Tibial nerve (tissue), 4 donors: ENCODE measurements at places on chromosomes 6 and 20.
A peak's percentile ranks its signal among the peaks of the same experiment; 100 is the strongest.

GRCh38 chr6:12811519-12811918 lies 95.0 kb downstream of the PHACTR1 start:
- H3K4me3 ChIP-seq = no peak overlapping the region
- no peaks in the 10 kb centered on the region for H3K36me3 ChIP-seq
- H3K27me3 ChIP-seq = no peaks in the 10 kb centered on the region

DNA sequence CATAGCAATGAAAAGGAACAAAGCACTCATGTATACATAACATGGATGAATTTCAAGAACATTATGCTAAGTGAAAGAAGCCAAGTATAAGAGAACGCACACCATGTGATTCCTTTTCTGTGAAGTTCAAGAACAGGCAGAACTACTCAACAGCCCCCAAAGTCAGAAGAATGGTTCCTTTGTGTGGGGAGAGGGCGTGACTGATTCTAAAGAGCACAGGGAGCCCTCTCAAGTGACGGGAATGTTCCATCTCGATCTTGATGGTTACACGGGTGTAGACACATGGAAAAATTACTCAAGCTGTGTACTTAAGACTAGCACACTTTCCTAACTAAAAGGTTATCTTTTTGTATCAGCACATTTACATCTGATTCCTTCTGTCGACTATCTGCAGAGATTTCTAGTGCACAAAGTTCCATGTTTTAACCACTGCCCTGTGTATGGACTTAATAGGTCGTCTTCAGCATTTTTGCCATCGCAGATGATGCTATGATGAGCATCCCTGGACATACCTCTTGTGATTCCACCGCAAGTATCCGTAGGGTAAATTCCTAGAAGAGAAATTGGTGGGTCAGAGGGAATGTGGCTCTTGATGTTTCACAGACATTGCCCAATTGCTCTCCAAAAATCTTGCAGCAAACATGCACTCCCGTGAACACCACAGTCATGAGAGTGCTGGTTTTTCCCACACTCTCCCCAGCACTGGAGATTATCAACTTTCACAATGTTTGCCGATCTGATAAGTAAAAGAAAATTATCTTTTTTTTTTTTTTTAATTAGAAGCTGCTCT lies 279.3 kb downstream of the BMP7 start:
- H3K36me3 ChIP-seq = no peaks in the 10 kb centered on the region
- H3K27me3 ChIP-seq = peaks cover 7% of the 10 kb centered on the region
- H3K4me3 ChIP-seq = no peak overlapping the region
- DNase-seq = no peak
- no peak overlapping the region for H3K27ac ChIP-seq

DNA sequence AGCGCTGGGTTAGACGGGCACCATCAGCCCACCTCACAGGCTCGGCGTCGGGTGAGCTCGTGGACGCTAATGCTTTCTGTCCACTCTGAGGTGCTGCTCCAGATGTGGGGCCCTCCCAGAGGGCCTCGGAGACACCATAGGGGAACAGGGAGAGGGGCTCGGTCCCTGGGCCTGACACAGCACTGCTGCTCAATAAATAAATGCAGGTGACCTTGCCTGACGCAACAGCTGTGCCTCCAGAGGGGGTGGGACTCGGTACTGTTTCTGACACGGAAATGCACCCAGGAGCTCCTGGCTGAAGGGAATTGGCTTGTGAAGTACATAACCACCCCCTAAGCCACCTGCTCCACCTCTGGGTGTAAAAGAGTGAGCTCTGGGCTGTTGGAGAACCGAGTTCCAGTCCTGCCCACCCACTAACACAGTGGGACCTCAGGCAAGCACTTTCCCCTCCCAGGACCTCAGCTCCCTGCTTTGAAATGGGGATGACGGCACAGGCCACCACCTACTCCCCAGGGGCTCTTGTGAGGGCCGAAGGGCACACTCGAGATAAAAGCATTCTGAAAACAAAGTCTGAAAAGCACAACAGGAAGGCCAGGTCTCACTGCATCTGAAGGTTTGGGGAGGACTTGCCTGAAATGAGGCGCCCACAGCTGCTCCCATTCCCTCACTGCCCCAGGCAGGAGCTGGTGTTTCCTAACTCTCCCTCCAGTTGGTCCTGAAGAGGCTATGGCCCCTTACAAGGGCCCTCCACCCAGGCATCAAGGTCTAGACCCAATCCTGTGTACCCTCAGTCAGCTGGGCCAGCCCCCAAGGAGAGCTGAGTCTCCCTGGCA lies 6.7 kb downstream of the KCNK15 start:
- H3K36me3 ChIP-seq = no peaks in the 10 kb centered on the region
- H3K27me3 ChIP-seq = no peaks in the 10 kb centered on the region
- no peak overlapping the region for H3K27ac ChIP-seq
- DNase-seq = no peak
- H3K4me3 ChIP-seq = no peak overlapping the region
- peaks cover under 1% of the 10 kb centered on the region for H3K4me1 ChIP-seq

DNA sequence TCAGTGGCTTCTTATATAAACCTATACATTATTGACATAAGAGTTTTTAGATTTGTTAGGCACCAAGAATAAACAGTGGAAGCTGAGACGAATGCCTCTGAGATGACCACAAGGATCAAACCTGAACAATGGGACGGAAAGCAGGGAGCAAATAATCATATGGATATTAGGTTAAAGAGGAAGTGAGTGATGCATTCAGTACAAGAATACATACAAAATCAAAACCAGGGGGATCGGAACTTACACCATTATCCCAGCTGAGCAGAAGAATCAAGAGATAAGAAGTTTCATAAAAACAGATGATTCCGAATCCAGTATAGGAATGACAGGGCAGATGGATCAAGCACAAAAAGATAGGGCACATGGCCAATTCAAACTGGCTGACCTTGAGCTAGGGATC lies 21.9 kb upstream of the CNKSR3 start:
- DNase-seq = no peak
- H3K27me3 ChIP-seq = no peaks in the 10 kb centered on the region
- H3K4me1 ChIP-seq = no peaks in the 10 kb centered on the region
- no peak overlapping the region for H3K27ac ChIP-seq
- H3K36me3 ChIP-seq = no peaks in the 10 kb centered on the region

- no peaks in the 10 kb centered on the region for H3K27me3 ChIP-seq
- no peaks in the 10 kb centered on the region for H3K36me3 ChIP-seq
- H3K4me3 ChIP-seq = no peak overlapping the region
- peaks cover 33% of the 10 kb centered on the region for H3K4me1 ChIP-seq
These were observed 8.3 kb downstream of the HSPA12B start for GRCh38 chr20:3740615-3741301.

DNA sequence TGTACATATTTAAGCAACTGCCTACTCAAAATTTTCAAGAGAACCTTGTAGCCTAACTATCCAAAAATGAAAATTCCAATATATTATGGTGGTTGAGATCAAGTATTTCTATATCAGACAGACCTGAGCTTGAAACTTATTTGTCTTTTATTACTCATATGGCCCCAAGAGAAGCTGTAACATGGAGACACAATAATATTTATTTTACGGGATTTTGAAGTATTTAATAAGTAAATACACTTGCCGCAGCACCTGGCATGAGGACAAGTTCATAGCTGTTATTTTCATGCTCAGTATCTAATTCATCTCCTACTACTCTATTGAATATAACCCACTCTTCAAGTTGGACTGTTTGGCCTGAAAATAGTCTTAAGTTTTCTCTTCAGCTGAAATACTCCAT lies 28.0 kb downstream of the PTPRK start:
- H3K27me3 ChIP-seq = no peaks in the 10 kb centered on the region
- no peak for DNase-seq
- H3K27ac ChIP-seq = no peak overlapping the region
- no peak overlapping the region for H3K4me3 ChIP-seq
- no peaks in the 10 kb centered on the region for H3K4me1 ChIP-seq

DNA sequence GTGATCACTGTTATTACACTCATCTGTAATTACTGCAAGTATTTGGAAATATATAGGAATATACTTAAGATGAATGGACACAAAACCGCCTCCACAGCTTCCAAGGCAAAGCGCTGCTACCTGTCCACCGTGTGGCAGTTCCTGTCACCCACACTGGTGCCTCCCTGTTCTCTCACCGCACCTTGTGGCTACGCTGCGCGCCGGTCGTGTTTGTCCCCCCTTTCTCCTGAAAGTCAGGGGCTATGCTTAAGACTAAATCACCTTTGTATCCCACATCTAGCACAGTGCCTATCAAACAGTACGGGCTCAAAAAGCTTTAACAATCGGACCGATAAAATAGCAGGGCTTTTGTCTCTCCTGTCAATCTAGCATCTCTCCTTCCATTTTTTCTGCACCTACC lies 23.0 kb downstream of the LY86 start:
- H3K4me1 ChIP-seq = no peaks in the 10 kb centered on the region
- no peaks in the 10 kb centered on the region for H3K36me3 ChIP-seq
- DNase-seq = no peak

- peaks cover 35% of the 10 kb centered on the region for H3K36me3 ChIP-seq
- DNase-seq = no peak
- H3K27ac ChIP-seq = peak overlapping the region; percentile 19
- H3K4me3 ChIP-seq = no peak overlapping the region
These were observed 32.7 kb downstream of the ACSS1 start for GRCh38 chr20:25025091-25025861.

DNA sequence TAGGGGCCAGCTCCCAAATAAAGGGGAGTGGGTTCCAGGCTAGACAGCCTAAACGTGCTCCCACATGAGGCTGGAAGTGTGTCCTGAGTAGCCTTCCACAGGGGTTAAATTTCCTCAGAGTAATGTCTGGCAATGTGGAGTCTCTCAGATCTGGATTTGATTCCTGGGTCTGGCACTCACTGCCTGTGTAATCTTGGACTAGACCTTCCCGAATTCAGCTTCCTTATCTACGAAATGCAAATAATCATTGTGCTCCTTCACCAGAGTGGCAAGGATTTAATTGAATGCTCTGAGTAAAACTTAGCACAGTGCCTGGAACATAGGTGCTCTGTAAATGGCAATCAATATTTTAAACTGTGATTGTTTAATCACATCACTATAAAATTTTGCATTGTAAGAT lies 114.4 kb downstream of the SLX4IP start:
- no peaks in the 10 kb centered on the region for H3K27me3 ChIP-seq
- H3K36me3 ChIP-seq = no peaks in the 10 kb centered on the region
- H3K27ac ChIP-seq = no peak overlapping the region

GRCh38 chr6:164214066-164214465 lies 799.5 kb downstream of the QKI start:
- no peaks in the 10 kb centered on the region for H3K27me3 ChIP-seq
- DNase-seq = no peak
- no peak overlapping the region for H3K4me3 ChIP-seq
- H3K36me3 ChIP-seq = no peaks in the 10 kb centered on the region
- H3K27ac ChIP-seq = no peak overlapping the region

GRCh38 chr6:135994857-135995544 lies 143.5 kb downstream of the PDE7B start:
- no peak overlapping the region for H3K4me3 ChIP-seq
- DNase-seq = no peak
- peaks cover 13% of the 10 kb centered on the region for H3K4me1 ChIP-seq
- H3K36me3 ChIP-seq = no peaks in the 10 kb centered on the region

DNA sequence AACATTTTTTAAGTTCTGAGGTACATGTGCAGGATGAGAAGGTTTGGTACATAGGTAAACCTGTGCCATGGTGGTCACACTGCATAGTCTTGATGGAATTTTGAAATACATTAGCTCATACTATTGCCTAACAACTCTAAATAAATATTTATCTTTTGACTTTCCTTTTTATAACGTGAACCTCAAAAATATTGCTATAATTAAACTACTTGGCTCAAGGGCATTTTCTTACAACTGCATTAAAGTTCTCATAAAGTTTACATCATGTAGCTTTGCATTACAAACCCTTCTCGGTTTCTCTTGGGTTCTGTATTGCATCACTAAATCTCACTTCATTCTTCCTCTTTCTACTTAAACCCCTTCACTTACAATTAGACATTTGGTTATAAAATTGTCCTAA lies 636.0 kb upstream of the PTCHD4 start:
- no peaks in the 10 kb centered on the region for H3K4me1 ChIP-seq
- H3K4me3 ChIP-seq = no peak overlapping the region
- H3K27me3 ChIP-seq = no peaks in the 10 kb centered on the region
- H3K27ac ChIP-seq = no peak overlapping the region
- no peak for DNase-seq
- H3K36me3 ChIP-seq = no peaks in the 10 kb centered on the region

GRCh38 chr6:22325481-22325880 lies 28.6 kb upstream of the PRL start:
- DNase-seq = no peak
- no peaks in the 10 kb centered on the region for H3K4me1 ChIP-seq
- H3K4me3 ChIP-seq = no peak overlapping the region

DNA sequence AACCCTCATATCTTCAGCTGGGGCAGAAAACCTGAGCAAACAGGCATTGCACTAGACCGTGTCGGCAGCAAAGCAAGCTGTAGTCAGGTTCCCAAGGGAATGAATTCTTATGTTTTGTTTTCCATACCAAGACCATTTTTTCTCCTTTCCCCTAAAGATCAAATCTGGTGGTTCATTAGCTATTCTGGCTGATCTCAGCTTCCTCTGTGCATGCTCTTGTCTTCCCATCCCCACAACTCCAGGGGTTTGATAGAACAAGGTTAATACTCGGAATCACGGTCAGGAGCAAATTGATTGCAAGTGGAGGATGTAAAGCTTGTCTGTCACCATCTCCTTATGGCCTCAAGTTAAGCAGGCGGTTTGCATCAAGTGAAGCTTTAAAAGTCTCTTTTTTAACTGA lies 778.8 kb downstream of the KIF16B start:
- no peak overlapping the region for H3K4me3 ChIP-seq
- peaks cover 4% of the 10 kb centered on the region for H3K4me1 ChIP-seq
- DNase-seq = no peak
- H3K27me3 ChIP-seq = no peaks in the 10 kb centered on the region
- peak overlapping the region; percentile 76 for H3K27ac ChIP-seq

GRCh38 chr6:168363302-168363701 lies 43.7 kb upstream of the DACT2 start:
- H3K4me1 ChIP-seq = peaks cover 3% of the 10 kb centered on the region
- H3K4me3 ChIP-seq = no peak overlapping the region
- no peak for DNase-seq
- H3K27ac ChIP-seq = no peak overlapping the region
- H3K27me3 ChIP-seq = no peaks in the 10 kb centered on the region

- H3K27me3 ChIP-seq = no peaks in the 10 kb centered on the region
- DNase-seq = no peak
- no peaks in the 10 kb centered on the region for H3K4me1 ChIP-seq
- H3K4me3 ChIP-seq = no peak overlapping the region
- no peaks in the 10 kb centered on the region for H3K36me3 ChIP-seq
These were observed 179.5 kb downstream of the ZFP64 start for GRCh38 chr20:52012079-52012478.

DNA sequence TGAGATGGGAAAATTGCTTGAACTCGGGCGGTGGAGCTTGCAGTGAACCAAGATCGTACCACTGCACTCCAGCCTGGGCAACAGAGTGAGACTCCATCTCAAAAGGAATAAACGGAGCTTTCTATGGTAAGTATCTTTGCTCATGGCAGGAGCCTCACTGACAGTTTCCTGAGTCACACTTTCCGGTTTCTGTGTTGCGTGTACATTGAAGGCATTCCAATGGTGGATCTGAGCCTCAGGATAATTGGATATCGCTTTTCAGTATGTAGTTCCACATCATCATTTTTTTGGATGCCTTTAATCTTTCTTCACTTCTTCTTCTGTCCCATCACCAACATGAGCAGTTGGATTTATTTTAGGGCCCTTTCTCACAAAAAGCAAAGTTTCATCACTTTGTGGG lies 28.6 kb upstream of the GTSF1L start:
- DNase-seq = no peak
- no peaks in the 10 kb centered on the region for H3K27me3 ChIP-seq
- no peaks in the 10 kb centered on the region for H3K36me3 ChIP-seq
- no peaks in the 10 kb centered on the region for H3K4me1 ChIP-seq
- H3K27ac ChIP-seq = no peak overlapping the region
